Activated CD8-positive, alpha-beta memory T cell treated with anti-CD3 and anti-CD28 coated beads, Interleukin-2, amount 10 ng/mL, durations not matched to agents 7 days and 5 days (primary cell): ENCODE measurements at places on chromosomes 7 and 10.

- no peak for DNase-seq
Observed at GRCh38 chr10:30447125-30447799, 13.3 kb downstream of the MAP3K8 start.

GRCh38 chr10:87092376-87092860, 2.2 kb downstream of the GLUD1 start:
- DNase-seq, result no peak

GRCh38 chr7:154726368-154726767, 276.6 kb downstream of the PAXIP1 start:
- DNase-seq, result no peak

DNA sequence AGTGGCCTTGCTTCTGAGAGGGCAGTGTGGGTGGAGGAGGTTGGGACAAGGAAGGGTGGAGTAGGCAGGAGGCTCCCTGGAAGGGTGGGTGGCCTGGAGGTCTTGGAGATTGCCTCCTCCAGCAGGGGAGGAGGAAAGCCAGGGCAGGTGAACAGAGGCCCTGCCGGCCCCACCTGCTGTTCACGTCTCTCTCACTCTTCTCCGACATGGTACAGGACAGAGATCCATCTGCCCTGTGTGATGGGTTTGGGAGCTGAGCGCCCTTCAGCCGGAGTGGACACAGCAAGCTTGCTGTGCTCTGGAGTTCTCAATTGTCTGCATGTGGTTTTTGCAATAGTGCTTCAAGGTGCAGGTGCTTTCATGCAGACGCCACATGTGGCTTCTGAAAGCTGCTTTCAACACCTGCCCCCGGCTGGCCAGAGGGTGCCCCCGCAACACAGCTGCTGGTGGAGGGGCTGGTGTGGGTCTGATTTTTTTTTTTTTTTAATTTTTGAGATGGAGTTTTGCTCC, 82.8 kb upstream of the GNA12 start:
- DNase-seq, result no peak

DNA sequence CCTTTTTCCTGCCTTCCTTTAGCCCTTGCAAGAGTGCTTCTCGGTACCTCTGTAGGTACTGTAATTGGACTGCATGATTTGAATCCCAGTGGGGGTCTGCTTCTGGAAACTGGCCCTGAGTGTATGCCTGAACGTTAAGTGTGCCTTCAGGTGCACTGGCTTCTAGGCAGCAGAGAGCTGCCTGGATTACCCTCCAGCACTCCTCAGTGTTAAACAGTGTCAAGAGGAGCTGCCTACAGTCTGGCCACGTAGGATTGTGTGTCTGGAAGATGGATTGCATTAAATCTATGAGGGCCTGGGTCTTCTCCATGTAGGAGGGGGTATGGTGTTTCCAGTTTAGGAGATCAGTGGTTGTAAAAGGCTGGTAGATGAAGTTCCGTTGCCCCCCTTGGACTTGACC, 103.7 kb downstream of the TRIM24 start:
- DNase-seq, result no peak

- no peak for DNase-seq
Observed at GRCh38 chr7:375321-375831, 85.4 kb downstream of the FOXL3 start.

GRCh38 chr7:128729494-128729893, 9.7 kb upstream of the CALU start:
- no peak for DNase-seq
